HS-27A (cell line): ENCODE measurements at places on chromosomes 2 and 18.

DNA sequence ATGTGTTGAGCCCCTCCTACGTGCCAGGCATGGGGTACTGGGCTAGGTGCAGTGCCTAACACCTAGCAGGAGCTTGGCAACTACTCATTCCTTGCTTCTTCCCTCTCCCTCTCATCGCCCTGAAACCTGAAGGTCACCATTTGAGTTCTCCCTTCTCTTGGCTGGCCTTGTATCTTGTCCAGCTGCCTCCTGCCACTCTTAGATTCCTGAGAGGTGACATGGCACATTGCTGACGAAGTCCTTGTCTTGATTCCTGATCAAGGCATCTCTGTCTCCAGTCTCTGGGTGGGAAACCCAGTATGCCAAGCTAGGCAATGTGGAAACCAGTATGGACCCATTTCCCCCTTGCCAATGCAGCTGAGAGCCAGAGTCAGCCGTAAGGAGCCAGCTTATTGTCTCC lies 9.0 kb upstream of the EFR3B start:
- no peak for DNase-seq

GRCh38 chr2:14079576-14079975 lies 552.9 kb upstream of the LRATD1 start:
- no peak for DNase-seq

GRCh38 chr18:35938158-35938557 lies 34.3 kb upstream of the RMP24 start:
- no peak for DNase-seq

DNA sequence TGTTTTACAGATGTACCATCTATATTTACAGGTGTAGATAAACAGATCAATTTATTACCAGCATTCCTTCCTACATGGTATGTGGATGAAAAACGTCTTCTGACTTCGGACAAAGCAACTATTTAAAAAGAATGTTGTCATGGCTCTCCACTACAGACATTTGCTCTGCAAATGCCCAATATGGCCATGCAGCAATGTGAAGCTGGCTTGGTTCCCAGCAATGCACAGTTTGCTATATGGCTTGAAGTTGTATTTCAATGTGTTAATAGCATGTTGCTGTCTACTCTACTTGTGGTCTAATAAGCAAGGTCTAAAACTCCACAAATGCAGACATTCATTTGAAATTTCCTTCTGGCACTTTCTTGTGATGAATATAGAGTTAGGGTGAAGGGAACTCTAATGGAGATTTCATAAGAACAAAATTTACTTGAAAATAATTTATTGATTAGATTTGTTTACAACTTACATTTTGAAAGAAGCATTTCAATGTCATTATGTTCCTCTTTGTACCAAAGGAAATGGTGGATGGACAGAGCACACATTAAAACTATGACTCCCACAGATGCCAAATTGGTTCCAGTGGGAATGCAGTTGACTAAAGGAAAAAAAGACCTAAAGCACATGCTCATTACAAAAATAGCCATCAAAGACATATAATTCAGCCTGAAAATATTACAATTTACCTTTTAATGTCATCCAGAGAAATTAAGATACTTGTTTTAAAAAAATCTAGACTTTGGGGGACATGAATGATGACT lies 234.0 kb downstream of the DYM start:
- DNase-seq, result no peak
